ENCODE measurements at places on chromosomes 2 and 18.

DNA sequence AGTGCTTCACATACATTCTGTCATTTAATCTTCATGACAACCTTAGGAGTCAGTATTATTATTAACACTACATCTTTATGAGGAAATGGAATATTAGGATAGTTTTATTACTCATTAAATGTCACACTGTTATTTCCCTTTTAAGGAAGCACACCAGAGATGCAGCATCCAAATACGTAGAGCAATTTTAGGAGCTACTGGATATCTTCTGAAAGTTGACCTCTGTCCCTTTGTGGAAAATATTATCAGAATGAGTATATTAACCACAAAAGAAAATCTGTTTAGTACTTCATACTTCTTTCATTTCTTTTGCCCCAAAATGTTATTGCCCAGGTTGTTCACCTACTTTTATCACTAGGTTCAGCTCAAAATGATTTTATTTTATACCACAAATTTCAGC is 72.9 kb upstream of the APCDD1 start:
- DNase-seq = no peak

DNA sequence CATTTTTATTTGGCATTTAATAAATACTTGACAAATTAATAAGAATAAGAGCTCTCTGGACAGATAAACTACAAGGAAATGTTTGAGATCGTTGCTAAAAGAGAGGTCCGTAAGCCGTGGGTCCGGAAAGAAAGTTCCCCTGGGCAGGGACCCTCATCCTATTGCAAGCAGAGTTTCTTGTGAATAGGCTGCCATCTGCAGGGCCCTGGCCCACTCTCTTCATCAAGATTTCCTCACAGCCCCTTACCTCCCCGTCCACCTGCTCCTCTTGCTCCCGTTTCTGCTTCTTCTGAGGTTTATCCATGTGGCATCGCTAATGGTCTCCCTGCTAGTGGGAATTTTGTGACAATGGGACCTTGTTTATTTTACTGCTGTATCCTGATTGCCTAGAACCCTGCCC is 30.1 kb upstream of the MC5R start:
- DNase-seq = no peak

GRCh38 chr18:55328301-55328700 is 259.7 kb downstream of the TCF4 start:
- DNase-seq = no peak

GRCh38 chr2:45809205-45809604 is 157.7 kb downstream of the PRKCE start:
- DNase-seq = no peak

DNA sequence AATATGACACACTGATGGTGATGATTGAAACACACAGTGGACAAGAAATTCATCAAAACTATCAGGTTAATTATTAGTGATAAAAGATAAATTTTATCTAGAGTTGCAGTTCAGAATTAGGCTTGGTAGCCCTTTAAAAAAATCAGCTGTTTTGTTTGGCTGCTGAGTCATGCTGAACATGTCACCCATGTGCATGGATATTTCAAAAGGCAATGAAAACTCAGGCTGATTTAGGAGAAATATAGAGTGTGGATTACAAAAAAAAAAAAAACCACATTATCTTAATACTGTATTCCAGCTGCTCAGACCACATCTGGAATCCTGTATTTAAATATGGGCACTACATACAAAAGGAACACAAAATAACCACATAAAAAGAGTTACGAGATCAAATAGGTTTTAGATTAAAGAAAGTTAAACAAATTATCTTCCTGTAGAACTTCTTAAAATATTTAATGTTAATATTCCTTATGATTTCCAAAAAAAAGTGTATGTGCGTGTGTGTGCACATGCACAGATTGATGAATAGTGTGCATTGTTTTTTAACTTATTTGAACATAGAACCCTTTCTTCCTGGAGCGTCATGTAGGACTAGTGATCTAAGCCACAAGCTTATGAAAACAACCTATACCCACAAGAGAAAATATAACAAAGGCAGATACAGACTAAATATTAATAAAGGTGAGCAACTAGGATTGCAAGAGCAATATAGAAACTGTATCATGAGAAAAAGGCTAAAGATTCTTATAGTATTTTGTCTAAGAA is 186.2 kb downstream of the STK39 start:
- no peak for DNase-seq

DNA sequence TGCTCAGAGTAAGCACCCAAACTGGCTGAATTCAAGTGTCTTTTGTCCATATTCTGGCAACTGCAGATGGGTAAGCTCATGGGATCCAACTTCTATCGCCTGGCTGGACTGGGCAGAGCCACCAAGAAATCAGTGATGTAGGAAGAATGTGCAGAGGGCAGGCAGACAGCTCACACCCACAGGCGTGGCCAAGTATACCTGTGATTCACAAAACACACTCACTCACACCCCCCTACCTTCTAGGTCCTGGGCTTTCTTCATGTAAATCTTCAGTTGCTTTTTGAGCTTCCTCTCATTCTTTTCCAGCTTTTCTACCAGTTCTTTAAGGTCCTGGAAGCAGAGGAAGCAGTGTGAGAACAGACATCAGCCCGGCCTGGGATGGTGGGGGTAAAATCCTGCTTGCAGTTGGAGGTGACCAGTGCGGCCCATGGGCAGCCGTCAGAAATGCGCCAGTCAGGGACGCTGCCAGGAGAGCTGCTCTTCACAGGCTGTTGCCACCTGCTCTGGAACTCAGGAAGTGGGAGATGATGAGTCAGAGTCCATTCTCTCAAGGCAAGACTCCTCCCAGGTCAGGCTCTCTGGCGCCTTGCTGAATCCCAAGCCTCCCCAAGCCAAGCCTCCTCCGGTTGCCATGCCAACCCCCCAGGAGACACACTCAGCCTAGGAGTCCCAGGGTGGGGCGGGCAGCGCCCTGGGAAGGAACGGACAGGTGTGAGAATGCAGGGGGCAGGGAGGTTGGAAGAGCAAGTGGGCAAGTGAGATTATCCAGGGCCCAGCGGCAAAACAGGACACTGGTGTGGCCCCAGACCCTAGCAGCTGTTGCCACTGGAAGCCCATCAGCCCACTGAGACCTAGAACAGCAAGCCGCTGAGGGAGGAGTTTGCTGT is 36.2 kb upstream of the ACAA2 start:
- DNase-seq = no peak

DNA sequence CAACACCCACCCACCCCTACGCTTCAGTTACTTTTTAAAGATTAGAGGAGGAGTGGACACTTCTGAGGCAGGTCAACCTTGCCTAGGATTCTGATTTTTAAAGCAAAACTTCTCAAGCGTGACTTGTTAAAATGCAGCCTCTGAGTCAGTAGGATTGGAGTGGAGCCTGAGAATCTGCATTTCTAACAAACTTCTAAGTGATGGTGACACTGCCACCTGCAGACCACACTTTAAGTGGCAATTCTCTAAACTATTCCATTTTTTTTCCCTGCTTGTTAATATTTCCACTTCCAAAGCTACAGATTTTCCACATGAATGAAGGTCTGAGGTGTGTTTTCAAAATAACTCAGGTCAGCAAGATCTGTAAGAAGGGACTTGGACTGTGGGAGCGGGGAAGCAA is 171.1 kb upstream of the CCDC150 start:
- DNase-seq = no peak

DNA sequence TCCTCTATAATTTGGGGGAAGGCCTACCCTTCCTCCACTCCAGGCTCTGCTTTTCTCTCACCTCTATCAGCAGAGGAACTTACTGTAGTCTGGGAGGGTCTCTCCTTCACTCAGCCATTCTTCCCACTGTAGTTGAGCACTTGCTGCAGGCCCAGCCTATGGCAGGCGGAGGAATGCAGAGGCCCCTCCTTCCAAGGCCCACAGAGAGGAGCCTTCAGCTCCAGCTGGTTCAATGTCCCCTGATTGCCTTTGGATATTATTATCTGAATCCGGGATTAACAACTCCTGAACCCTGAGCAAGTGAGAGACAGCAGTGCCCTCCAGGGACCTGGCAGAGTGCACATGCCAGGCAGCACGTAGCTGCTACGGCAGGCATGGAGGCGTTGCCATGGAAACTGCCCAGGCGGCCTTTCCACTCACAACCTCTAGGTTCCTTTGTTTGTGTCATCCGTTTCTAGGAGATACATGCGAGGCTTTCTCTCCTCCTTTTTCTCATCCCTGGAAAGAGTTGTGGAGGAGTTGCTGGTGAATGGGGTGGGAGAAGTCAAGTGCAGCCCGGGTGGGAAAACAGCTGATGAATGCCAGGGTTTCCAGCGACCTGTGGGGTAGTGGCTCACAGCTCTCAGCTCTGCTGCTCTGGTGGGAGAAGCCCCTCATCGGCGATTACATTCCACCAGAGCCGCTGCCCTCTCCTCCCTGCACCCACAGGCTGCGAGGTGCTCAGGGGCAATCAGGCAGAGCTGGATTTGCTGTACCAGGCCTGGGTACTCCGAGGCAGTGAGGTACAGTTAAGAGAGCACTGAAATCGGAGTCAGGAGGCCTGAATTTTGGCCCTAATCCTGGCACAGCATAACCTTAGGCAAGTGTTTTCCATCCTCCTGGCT is 55.3 kb upstream of the HK2 start:
- DNase-seq = no peak

DNA sequence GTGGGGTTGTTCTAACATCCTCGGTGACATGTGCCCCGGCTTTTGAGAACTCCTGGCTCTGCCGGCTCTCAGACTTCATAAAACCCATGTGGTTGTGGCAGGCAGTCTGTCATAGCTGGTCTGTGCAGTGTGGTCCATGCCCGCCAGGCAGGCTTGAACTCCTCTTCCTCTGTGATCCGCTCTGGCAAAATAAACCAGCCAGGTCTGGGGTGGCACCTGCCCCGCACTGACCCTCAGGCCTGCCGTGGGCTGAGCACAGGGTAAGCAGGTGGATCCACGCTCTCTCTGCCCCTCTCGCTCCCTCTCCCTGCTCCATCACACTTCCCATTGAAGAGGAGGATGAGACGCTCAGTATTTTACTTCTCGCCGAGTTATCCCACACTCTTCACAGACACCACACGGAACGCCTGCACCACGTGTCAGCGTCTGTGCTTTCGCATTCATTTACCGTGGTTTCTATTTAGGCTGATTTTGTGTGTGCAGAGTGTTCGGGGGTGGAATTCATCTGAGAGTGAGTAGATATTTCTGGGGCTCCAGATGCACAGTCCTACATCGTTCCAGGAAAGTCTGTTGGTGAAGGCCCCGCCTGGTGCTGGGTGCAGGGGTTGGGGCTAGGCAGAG is 56.4 kb downstream of the RTP5 start:
- no peak for DNase-seq

- no peak for DNase-seq
Observed at GRCh38 chr2:133271105-133271504, 297.2 kb downstream of the NCKAP5 start.

GRCh38 chr2:74206180-74206688 is 7.8 kb downstream of the MTHFD2 start:
- DNase-seq = no peak

GRCh38 chr2:235937526-235937925 is 230.7 kb downstream of the GBX2 start:
- no peak for DNase-seq

- no peak for DNase-seq
Observed at GRCh38 chr18:54765636-54766375, 62.5 kb upstream of the RAB27B start.

- DNase-seq = no peak
Observed at GRCh38 chr18:77894060-77894459, 644.4 kb downstream of the GALR1 start.

DNA sequence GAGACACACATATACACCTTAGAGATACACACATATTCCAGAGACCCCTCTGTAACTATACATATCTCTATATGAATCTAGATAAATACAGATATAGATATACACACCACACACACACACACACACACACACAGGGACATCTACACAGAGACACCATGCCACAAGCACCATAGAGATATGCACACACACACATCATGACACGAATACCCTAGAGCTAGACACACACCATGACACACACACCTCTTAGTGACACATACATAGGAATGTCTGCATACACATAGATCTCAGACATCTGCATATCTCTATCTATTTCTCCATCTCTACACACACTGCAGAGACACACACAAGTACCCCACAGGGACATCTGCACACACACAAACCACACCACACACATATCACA is 270.0 kb downstream of the CYRIA start:
- DNase-seq = no peak

DNA sequence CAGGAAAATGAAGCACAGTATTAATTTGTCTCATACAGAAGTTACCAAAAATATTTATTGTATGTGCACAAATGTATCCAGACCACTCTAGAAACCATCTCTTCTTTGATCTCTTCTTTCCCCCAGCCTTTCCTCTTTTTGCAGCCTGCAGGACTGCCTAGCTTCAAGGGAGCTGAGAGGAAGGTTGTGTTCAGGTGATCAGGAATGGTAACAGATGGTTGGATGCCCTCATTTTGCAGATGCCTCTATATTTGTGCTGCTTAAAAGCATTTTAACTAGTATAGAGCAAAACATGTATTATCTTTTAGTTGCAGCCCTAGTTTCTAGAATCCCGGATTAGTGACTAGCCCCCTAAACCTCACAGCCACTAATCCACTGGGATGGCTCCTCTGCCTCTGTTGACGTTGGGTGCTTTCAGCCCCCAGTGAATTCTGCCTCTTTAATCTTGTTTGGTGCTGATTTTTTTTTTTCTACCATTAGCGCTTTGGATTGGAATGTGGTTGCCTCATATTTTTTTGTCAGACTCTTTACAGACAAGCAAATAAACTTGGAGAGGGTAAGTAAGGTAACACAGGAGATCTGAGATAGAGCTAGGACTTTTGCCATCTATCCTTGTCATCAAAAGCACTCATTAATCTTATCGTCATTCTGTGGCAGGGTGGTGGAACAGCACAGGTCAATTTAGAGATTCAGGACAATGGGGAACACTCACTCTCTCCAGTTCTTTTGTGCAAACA is 103.8 kb upstream of the NDUFV2 start:
- no peak for DNase-seq

All from stimulated activated CD8-positive, alpha-beta memory T cell treated with anti-CD3 and anti-CD28 coated beads, Interleukin-15, amount 100 ng/mL, for 24 hours (primary cell).